Thyroid gland (tissue), 4 donors: ENCODE measurements at places on chromosomes 5 and 9. TPM values are rescaled to one million over a fixed set of nuclear protein-coding genes. Genes with fewer than 3 reads are reported as not detected.

GRCh38 chr9:92279302-92279701 is 14.2 kb downstream of the IARS1 start:
- H3K4me1 ChIP-seq = no peaks in the 10 kb centered on the region
- H3K4me3 ChIP-seq = no peak overlapping the region
- DNase-seq = no peak
- no peaks in the 10 kb centered on the region for H3K27me3 ChIP-seq
- H3K36me3 ChIP-seq = peaks cover 65% of the 10 kb centered on the region

GRCh38 chr5:151745071-151745705 is 13.2 kb downstream of the ATOX1 start:
- DNase-seq = peak; percentile 98
- H3K27me3 ChIP-seq = no peaks in the 10 kb centered on the region
- no peak overlapping the region for H3K4me3 ChIP-seq
- H3K4me1 ChIP-seq = peaks cover 12% of the 10 kb centered on the region
- H3K36me3 ChIP-seq = no peaks in the 10 kb centered on the region

DNA sequence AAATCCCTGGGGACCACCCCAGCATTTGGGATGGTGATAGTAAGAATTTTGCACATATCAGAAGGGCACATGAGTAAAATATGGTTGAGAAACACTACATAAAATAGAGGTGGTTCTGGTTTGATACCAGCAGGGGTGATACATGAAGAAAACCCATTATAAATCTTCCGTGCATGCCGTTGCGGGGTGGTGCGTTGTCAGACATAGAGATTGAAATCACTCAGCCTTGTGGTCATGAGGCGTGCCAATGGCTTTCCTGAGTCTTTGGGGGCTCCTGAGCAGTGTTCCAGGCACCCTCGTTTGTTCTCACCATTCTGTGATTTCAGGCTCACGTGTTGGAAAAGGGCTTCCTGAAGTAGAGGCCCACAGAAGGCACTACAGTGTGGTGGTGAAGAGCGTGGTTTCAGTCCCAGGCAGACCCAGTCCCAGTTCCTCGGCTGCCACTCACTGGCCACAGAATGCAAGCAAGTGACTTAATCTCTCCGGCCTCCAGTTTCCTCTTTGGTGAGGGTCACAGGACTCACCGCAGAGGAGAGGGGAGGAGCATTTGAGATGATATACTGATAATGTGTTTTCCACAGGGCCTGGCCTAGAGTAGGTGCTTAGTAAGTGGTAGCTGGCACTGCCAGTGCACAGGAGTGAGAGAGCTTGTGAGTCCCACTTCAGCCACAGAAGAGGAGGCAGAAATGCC is 20.5 kb upstream of the GLRX start:
- peak overlapping the region; percentile 59 for H3K27ac ChIP-seq
- H3K36me3 ChIP-seq = no peaks in the 10 kb centered on the region
- H3K27me3 ChIP-seq = no peaks in the 10 kb centered on the region
- H3K4me1 ChIP-seq = peaks cover 16% of the 10 kb centered on the region

GRCh38 chr5:31471916-31472315 is 60.0 kb downstream of the DROSHA start:
- H3K4me1 ChIP-seq = peaks cover 14% of the 10 kb centered on the region
- no peaks in the 10 kb centered on the region for H3K27me3 ChIP-seq
- H3K4me3 ChIP-seq = no peak overlapping the region
- no peaks in the 10 kb centered on the region for H3K36me3 ChIP-seq
- no peak overlapping the region for H3K27ac ChIP-seq
- peak; percentile 12 for DNase-seq

GRCh38 chr9:133979273-133979920 is 12.7 kb downstream of the VAV2 start:
- no peaks in the 10 kb centered on the region for H3K4me1 ChIP-seq
- H3K4me3 ChIP-seq = no peak overlapping the region
- no peaks in the 10 kb centered on the region for H3K27me3 ChIP-seq
- DNase-seq = no peak
- peak overlapping the region; percentile 15 for H3K27ac ChIP-seq

GRCh38 chr9:37582548-37583157 is 6.5 kb upstream of the FBXO10 start:
- DNase-seq = no peak
- H3K36me3 ChIP-seq = peaks cover 8% of the 10 kb centered on the region
- H3K27ac ChIP-seq = no peak overlapping the region
- no peak overlapping the region for H3K4me3 ChIP-seq
- no peaks in the 10 kb centered on the region for H3K27me3 ChIP-seq

- no peak for DNase-seq
- no peaks in the 10 kb centered on the region for H3K36me3 ChIP-seq
- peaks cover 34% of the 10 kb centered on the region for H3K4me1 ChIP-seq
- no peak overlapping the region for H3K4me3 ChIP-seq
- no peaks in the 10 kb centered on the region for H3K27me3 ChIP-seq
- H3K27ac ChIP-seq = no peak overlapping the region
Measured at GRCh38 chr5:111741278-111741677, 15.7 kb downstream of the NREP start.

GRCh38 chr5:137367951-137368350 is 131.2 kb downstream of the SPOCK1 start:
- no peaks in the 10 kb centered on the region for H3K27me3 ChIP-seq
- no peak for DNase-seq
- no peaks in the 10 kb centered on the region for H3K4me1 ChIP-seq
- no peak overlapping the region for H3K4me3 ChIP-seq
- no peak overlapping the region for H3K27ac ChIP-seq

GRCh38 chr9:72564479-72565281 is 43.3 kb downstream of the TMC1 start:
- H3K4me1 ChIP-seq = no peaks in the 10 kb centered on the region
- H3K36me3 ChIP-seq = no peaks in the 10 kb centered on the region
- H3K27ac ChIP-seq = no peak overlapping the region
- no peaks in the 10 kb centered on the region for H3K27me3 ChIP-seq
- DNase-seq = no peak
- no peak overlapping the region for H3K4me3 ChIP-seq

UBE2QL1 gene
- total RNA-seq = 4.0 TPM

DNA sequence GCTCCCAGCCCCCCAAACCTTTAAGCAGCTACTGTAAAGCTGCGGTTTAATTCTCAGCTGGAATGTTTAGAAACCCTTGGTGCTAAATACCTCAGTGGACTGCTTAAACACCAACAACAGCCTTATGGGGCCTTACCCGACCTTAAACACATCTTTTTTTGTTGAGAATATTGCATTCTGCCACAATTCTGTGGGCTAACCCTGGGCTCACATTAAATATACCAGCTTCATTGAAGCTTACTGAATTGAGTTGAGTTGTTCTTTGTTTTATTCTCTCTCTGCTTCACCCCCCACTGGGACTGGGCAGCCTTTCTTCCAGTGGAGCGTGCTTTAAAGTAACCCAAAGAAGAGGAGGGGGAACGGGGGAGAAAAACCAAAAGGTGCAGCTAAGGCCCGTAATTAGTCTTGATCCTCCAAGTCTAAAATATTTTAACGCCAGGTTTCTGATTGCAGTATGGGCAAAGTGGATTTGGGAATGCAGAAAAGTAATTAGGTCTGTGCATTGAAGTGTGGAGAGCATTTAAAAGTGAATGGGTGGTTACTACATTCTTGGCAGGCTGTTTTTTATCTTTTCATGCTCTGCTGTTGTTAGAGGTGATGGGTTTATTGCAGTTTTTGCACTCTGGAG is 281.2 kb downstream of the NR2F1-AS1 start:
- DNase-seq = peak; percentile 57
- no peaks in the 10 kb centered on the region for H3K27me3 ChIP-seq
- H3K36me3 ChIP-seq = no peaks in the 10 kb centered on the region
- no peak overlapping the region for H3K27ac ChIP-seq
- peaks cover 11% of the 10 kb centered on the region for H3K4me1 ChIP-seq

SLC34A3 gene
- total RNA-seq = not detected

DNA sequence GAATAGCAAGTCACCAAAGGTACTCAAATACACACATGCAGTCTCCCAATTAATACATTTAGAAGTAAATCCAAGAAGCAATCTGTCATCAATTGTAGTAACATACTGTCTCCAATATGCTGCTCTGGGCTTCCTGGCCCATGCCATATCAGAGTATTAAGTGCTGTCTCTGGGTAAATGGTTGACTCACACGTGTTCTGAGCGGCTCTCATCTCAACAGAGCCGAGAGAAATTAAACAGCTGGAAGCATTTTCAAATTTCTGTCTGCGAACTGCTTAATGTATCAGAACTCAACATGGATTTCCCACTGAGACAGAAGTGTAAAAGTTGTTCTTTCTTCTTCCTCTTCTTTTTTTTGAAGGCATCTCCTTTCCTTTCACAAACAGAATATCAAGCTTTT is 247.3 kb upstream of the TAS2R1 start:
- no peak for DNase-seq
- no peak overlapping the region for H3K27ac ChIP-seq
- no peaks in the 10 kb centered on the region for H3K4me1 ChIP-seq
- no peaks in the 10 kb centered on the region for H3K27me3 ChIP-seq
- no peak overlapping the region for H3K4me3 ChIP-seq

- H3K27ac ChIP-seq = peak overlapping the region; percentile 37
- no peak for DNase-seq
- peaks cover 30% of the 10 kb centered on the region for H3K4me1 ChIP-seq
Measured at GRCh38 chr5:132438917-132439316, 51.7 kb downstream of the IRF1 start.

GRCh38 chr5:66708368-66708767 is 112.2 kb downstream of the MAST4 start:
- H3K4me3 ChIP-seq = no peak overlapping the region
- no peaks in the 10 kb centered on the region for H3K27me3 ChIP-seq
- no peaks in the 10 kb centered on the region for H3K36me3 ChIP-seq
- H3K27ac ChIP-seq = no peak overlapping the region
- H3K4me1 ChIP-seq = no peaks in the 10 kb centered on the region

GRCh38 chr5:178766936-178767912 is 36.8 kb upstream of the ZNF354A start:
- no peak overlapping the region for H3K27ac ChIP-seq
- no peaks in the 10 kb centered on the region for H3K36me3 ChIP-seq
- H3K4me1 ChIP-seq = no peaks in the 10 kb centered on the region
- H3K4me3 ChIP-seq = no peak overlapping the region
- H3K27me3 ChIP-seq = no peaks in the 10 kb centered on the region

SAPCD2 gene
- 0.27 TPM for total RNA-seq

GRCh38 chr5:3350781-3351180 is 244.9 kb upstream of the IRX1 start:
- H3K27me3 ChIP-seq = no peaks in the 10 kb centered on the region
- no peak for DNase-seq
- H3K4me3 ChIP-seq = no peak overlapping the region
- H3K27ac ChIP-seq = no peak overlapping the region

GRCh38 chr5:8136271-8136670 is 267.3 kb downstream of the MTRR start:
- H3K27ac ChIP-seq = no peak overlapping the region
- H3K36me3 ChIP-seq = no peaks in the 10 kb centered on the region
- no peak overlapping the region for H3K4me3 ChIP-seq
- no peaks in the 10 kb centered on the region for H3K27me3 ChIP-seq
- no peak for DNase-seq

DNA sequence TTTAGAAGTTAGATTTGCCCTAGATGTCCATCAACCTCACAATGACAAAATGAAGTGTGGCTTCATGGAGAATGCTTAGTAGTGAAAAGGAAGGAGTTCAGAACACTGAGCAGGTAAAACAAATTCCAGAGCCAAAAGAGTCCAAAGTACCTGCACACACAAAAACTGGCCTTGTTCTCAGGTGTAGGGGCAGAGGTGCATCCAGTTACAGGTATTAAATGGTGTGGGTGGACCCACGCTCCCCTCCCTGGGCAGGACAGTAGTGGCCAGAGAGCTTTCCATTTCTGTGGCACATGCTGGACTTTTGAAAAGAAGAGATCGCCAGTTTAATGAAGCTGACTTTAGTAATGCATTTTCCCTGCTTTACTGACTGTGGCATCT is 47.2 kb downstream of the SECISBP2 start:
- H3K27me3 ChIP-seq = no peaks in the 10 kb centered on the region
- peaks cover 6% of the 10 kb centered on the region for H3K36me3 ChIP-seq
- peaks cover 14% of the 10 kb centered on the region for H3K4me1 ChIP-seq
- no peak overlapping the region for H3K4me3 ChIP-seq

DNA sequence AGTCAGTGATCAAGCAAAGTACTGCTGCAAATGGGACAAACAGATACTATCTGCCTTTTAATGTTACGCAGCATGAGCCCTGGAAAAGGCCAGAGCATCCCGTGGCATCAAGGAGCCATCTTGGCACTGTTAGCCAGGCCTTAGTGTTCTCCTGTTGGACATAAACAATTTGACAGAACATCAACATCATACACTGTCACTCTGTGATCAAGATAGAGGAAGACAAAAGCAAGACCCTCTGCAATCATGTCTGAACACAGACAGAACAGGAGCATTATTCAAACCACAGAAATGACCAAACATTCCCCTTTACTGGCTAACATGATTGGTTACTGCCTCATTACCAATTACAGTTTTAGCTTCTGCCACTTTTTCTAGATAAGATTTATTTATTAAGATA is 21.2 kb upstream of the ROPN1L start:
- H3K4me1 ChIP-seq = no peaks in the 10 kb centered on the region
- peaks cover 45% of the 10 kb centered on the region for H3K36me3 ChIP-seq
- DNase-seq = no peak
- no peaks in the 10 kb centered on the region for H3K27me3 ChIP-seq
- H3K27ac ChIP-seq = no peak overlapping the region

TCF7 gene
- total RNA-seq = 11.8 TPM

DNA sequence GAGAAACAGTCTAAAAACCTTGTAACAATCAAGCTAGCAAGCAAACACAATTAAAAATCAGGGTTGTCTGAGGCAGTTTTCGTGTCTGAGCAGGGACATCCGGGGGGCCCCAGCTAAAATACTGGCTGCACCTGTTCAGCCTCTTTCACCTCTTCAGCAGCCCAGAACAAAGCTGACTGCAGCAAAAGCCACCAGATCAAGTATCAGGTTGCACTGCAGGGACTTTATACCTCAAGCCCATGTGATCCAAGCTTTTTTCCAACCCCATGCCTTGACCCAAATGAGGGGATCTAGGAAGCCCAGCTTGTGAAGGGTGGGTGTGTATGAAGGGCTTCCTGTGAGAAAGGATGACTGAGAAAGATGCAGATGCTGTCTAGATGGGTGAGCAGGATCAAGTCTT is 133.4 kb downstream of the SEMA6A start:
- no peak overlapping the region for H3K4me3 ChIP-seq
- DNase-seq = no peak
- H3K4me1 ChIP-seq = peaks cover 10% of the 10 kb centered on the region

TRIM36 gene
- 1.5 TPM for total RNA-seq

- no peaks in the 10 kb centered on the region for H3K36me3 ChIP-seq
- H3K4me1 ChIP-seq = peaks cover 5% of the 10 kb centered on the region
- no peaks in the 10 kb centered on the region for H3K27me3 ChIP-seq
- H3K27ac ChIP-seq = no peak overlapping the region
- no peak overlapping the region for H3K4me3 ChIP-seq
Measured at GRCh38 chr5:32090026-32090754, 83.9 kb downstream of the GOLPH3 start.

GPR21 gene
- total RNA-seq = 6.4 TPM

GRCh38 chr9:87581513-87581912 is 83.8 kb downstream of the DAPK1 start:
- no peak overlapping the region for H3K4me3 ChIP-seq
- no peaks in the 10 kb centered on the region for H3K27me3 ChIP-seq
- H3K27ac ChIP-seq = peak overlapping the region; percentile 15
- H3K4me1 ChIP-seq = peaks cover 18% of the 10 kb centered on the region
- no peaks in the 10 kb centered on the region for H3K36me3 ChIP-seq
- no peak for DNase-seq

IRX1 gene
- total RNA-seq = 0.38 TPM

- H3K27me3 ChIP-seq = no peaks in the 10 kb centered on the region
- peak; percentile 91 for DNase-seq
- H3K4me3 ChIP-seq = no peak overlapping the region
- H3K36me3 ChIP-seq = no peaks in the 10 kb centered on the region
- peak overlapping the region; percentile 97 for H3K27ac ChIP-seq
- peaks cover 97% of the 10 kb centered on the region for H3K4me1 ChIP-seq
Measured at GRCh38 chr5:172870715-172871461, 36.8 kb downstream of the ERGIC1 start.

- H3K4me1 ChIP-seq = no peaks in the 10 kb centered on the region
- no peak overlapping the region for H3K27ac ChIP-seq
- H3K36me3 ChIP-seq = peaks cover 49% of the 10 kb centered on the region
- no peaks in the 10 kb centered on the region for H3K27me3 ChIP-seq
- no peak for DNase-seq
Measured at GRCh38 chr5:459562-460272, 16.7 kb downstream of the EXOC3 start.
